Spleen (tissue), 13 donors: ENCODE measurements at places on chromosomes 3 and 15.

GRCh38 chr3:66962664-66963063, 35.4 kb upstream of the KBTBD8 start:
- no peak overlapping the region for H3K27ac ChIP-seq
- H3K36me3 ChIP-seq, result no peaks in the 10 kb centered on the region
- no peaks in the 10 kb centered on the region for H3K4me1 ChIP-seq

GRCh38 chr3:170477395-170477794, 58.7 kb downstream of the CLDN11 start:
- H3K27ac ChIP-seq, result no peak overlapping the region
- H3K27me3 ChIP-seq, result no peaks in the 10 kb centered on the region

- no peak overlapping the region for H3K27ac ChIP-seq
- no peak overlapping the region for H3K4me3 ChIP-seq
- no peak for DNase-seq
- H3K27me3 ChIP-seq, result no peaks in the 10 kb centered on the region
- no peaks in the 10 kb centered on the region for H3K36me3 ChIP-seq
- no peaks in the 10 kb centered on the region for H3K4me1 ChIP-seq
Observed at GRCh38 chr3:106617276-106617675, 748.5 kb upstream of the CBLB start.

- no peak for DNase-seq
- H3K27me3 ChIP-seq, result peaks cover 28% of the 10 kb centered on the region
- no peaks in the 10 kb centered on the region for H3K36me3 ChIP-seq
- H3K4me3 ChIP-seq, result peak overlapping the region; percentile 52
Observed at GRCh38 chr15:82571722-82572222, 31.5 kb upstream of the RPS17 start.

DNA sequence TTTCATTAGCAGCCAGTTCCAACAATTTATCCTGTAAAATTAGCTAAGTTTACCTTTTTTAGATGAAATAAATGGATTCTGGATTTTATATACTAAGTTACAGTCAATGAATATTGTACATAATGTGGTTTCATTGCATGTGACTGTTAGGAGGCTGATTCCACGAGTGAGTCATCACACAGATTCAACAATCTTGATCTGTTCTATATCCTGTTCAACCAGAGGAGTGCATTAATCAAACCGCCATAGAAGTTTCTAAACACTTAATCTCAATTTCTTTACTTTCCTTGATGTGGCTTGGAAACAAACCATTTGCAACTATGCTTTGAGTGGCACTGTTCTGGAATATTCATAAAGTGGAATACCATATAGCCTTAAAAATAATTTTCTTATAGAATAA, 15.3 kb downstream of the DNAJC13 start:
- H3K27me3 ChIP-seq, result no peaks in the 10 kb centered on the region
- no peak overlapping the region for H3K4me3 ChIP-seq
- no peak for DNase-seq
- peaks cover 30% of the 10 kb centered on the region for H3K4me1 ChIP-seq

GRCh38 chr3:46862369-46863025, 747 bp downstream of the MYL3 start:
- no peaks in the 10 kb centered on the region for H3K36me3 ChIP-seq
- peaks cover 36% of the 10 kb centered on the region for H3K4me1 ChIP-seq
- H3K4me3 ChIP-seq, result no peak overlapping the region

DNA sequence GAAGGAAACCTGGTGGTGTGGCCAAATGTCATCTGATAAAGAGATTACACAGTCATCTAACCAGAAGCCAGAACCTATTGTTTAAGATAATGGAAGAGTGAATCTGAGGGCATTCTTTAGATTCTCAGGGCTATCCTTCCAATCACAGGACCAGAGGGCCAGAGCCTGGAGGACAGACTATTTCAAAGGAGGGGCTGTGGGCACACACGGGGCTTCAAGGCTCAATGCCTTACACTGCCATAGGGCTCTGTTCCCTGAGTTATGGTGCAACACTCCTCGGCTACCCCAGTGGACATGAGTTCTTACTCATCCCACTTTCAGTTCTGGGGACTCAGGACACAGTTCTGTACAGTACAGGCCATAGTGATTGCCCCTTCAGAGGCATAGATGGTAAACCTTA, 343.9 kb upstream of the ALCAM start:
- H3K27me3 ChIP-seq, result no peaks in the 10 kb centered on the region
- no peak overlapping the region for H3K27ac ChIP-seq
- no peak overlapping the region for H3K4me3 ChIP-seq

GRCh38 chr15:49196856-49197255, 26.8 kb downstream of the GALK2 start:
- H3K27ac ChIP-seq, result no peak overlapping the region
- no peak overlapping the region for H3K4me3 ChIP-seq
- no peaks in the 10 kb centered on the region for H3K4me1 ChIP-seq
- H3K27me3 ChIP-seq, result no peaks in the 10 kb centered on the region
- H3K36me3 ChIP-seq, result peaks cover 9% of the 10 kb centered on the region

- no peaks in the 10 kb centered on the region for H3K36me3 ChIP-seq
- no peaks in the 10 kb centered on the region for H3K27me3 ChIP-seq
- H3K4me3 ChIP-seq, result no peak overlapping the region
Observed at GRCh38 chr3:167575000-167575600, 78.6 kb downstream of the WDR49 start.

DNA sequence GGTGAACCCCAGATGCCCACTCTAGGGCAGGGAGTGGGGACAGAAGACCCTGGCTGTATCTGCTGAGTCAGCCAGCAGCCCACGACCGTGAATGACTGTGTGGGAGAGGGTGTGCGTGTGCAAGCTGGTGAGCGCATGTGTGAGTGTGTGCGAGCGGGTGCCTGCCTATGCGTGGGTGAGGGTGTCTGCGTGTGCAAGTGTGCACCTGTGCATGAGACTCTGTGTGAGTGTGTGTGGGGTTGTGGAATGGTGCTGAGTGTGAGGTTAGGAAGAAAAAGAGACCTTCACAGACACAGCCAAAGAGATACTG, 149.2 kb downstream of the RAB11A start:
- H3K4me1 ChIP-seq, result no peaks in the 10 kb centered on the region
- no peak for DNase-seq
- no peak overlapping the region for H3K4me3 ChIP-seq
- no peaks in the 10 kb centered on the region for H3K27me3 ChIP-seq
- no peaks in the 10 kb centered on the region for H3K36me3 ChIP-seq
- H3K27ac ChIP-seq, result no peak overlapping the region

DNA sequence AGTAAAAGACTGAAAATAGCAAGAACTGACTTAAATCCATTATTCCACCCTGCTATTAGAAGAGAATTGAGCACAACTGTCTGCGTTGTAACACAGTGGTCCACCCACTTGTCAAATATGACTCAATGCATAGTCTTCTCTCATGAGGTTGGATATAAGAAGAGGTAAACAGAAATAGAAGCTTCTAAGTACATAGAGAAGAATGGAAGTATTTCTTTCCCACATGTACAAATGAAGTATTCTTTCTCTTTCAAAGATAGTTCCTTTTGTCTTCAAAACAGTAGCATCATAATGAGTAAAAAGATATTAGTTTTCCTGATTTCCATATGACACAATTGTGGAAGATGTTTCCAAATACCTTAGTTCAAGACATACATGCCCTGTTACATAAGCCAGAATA, 348.6 kb upstream of the CCDC54 start:
- H3K4me1 ChIP-seq, result no peaks in the 10 kb centered on the region
- H3K36me3 ChIP-seq, result no peaks in the 10 kb centered on the region
- H3K27me3 ChIP-seq, result no peaks in the 10 kb centered on the region

- H3K36me3 ChIP-seq, result no peaks in the 10 kb centered on the region
- H3K27ac ChIP-seq, result no peak overlapping the region
- H3K27me3 ChIP-seq, result no peaks in the 10 kb centered on the region
- peaks cover 50% of the 10 kb centered on the region for H3K4me1 ChIP-seq
- no peak for DNase-seq
Observed at GRCh38 chr15:78880242-78880533, 7.5 kb downstream of the MORF4L1 start.

DNA sequence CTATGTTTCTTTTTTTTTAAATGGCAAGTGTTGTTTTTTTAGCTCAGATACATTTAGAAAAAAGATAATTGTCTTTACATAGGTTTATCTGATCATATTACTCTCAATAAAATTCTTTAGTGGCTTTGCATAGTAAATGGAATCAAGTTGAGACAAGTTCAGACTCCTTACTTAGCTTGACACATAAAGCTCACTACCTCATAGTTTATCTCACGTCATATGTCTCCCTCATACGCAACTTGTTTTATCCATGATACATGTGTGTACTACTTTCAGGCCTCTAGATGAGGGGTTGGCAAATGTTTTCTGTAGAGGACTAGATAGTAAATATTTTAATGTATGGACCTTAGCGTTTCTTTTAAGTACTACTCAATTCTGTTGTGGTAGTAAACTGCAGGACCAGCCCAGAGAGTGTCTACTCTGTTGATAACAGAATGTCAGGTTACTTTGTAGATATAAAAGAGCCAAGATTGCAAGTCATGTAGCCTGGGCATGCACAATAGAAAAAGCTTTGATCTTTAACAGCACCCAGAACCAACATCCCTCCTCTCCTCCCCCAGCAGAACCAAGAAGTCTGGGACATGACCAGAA, 28.2 kb upstream of the MGA start:
- no peaks in the 10 kb centered on the region for H3K36me3 ChIP-seq
- H3K4me1 ChIP-seq, result no peaks in the 10 kb centered on the region

- H3K4me1 ChIP-seq, result peaks cover 27% of the 10 kb centered on the region
- no peak overlapping the region for H3K27ac ChIP-seq
- no peaks in the 10 kb centered on the region for H3K27me3 ChIP-seq
- DNase-seq, result no peak
- no peaks in the 10 kb centered on the region for H3K36me3 ChIP-seq
- no peak overlapping the region for H3K4me3 ChIP-seq
Observed at GRCh38 chr3:16789344-16790120, 95.2 kb upstream of the PLCL2 start.

GRCh38 chr15:80328496-80328895, 75.7 kb upstream of the ARNT2 start:
- H3K36me3 ChIP-seq, result no peaks in the 10 kb centered on the region
- no peak for DNase-seq
- H3K27ac ChIP-seq, result no peak overlapping the region
- no peaks in the 10 kb centered on the region for H3K4me1 ChIP-seq
- peaks cover 12% of the 10 kb centered on the region for H3K27me3 ChIP-seq

DNA sequence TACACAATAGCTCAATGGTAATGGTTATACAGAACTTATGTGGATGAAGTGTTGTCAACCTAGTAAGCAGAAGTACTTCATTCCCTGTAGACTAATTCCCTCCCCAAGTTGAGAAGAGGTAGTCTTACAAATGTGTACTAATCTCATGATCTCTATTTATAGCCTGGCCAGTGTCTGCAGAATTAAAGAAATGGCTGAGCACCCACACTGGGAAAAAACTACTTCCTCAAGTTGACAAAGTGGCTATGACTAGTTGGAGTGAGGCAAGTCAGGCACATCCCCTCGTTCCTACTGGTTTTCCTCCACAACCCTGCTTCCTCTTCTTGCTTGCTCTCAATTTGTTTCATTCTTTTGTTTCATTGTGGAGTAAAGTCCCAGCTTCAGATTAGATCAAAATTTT, 566.7 kb upstream of the ZNF717 start:
- H3K36me3 ChIP-seq, result no peaks in the 10 kb centered on the region
- H3K27me3 ChIP-seq, result no peaks in the 10 kb centered on the region
- no peaks in the 10 kb centered on the region for H3K4me1 ChIP-seq
- H3K27ac ChIP-seq, result no peak overlapping the region
- DNase-seq, result no peak

GRCh38 chr15:51802593-51802992, 26.9 kb upstream of the TMOD3 start:
- no peak overlapping the region for H3K4me3 ChIP-seq
- DNase-seq, result no peak
- H3K27me3 ChIP-seq, result no peaks in the 10 kb centered on the region
- peaks cover 6% of the 10 kb centered on the region for H3K4me1 ChIP-seq
- H3K27ac ChIP-seq, result no peak overlapping the region

GRCh38 chr3:37458162-37459120, 284.1 kb upstream of the LRRFIP2 start:
- H3K36me3 ChIP-seq, result no peaks in the 10 kb centered on the region
- no peak overlapping the region for H3K4me3 ChIP-seq
- H3K27ac ChIP-seq, result peak overlapping the region; percentile 50
- H3K4me1 ChIP-seq, result peaks cover 56% of the 10 kb centered on the region
- DNase-seq, result no peak

DNA sequence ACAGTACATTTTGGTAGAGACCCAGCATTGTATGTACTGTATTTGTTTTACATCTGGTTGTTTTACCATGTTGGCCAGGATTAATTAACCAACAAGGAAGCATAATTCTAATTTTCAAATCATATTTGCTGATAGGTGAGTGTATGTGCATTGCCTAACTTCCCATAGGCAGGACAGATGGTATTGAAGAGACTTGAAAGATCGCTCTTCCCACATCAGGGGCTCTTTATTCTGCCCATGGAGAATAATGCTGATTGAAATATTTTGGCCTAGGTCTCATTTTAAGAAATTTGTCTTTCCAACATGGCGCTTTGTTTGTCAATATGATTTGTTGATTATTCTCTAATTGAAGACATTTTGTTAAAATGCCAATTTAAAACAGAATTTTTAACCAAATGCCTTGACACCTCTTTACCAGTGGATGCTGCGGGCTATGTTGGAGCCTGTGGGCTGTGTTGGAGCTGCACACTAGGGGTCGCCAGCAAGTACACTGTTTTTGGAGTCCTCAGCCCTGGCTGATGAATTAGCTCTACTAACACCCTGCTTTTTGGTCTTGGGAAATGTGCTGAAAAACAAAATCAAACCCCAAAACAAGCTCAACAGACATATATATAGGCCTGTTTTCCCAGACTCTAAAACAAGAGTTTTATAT, 5.3 kb downstream of the P2RY12 start:
- H3K4me3 ChIP-seq, result no peak overlapping the region
- DNase-seq, result no peak
- no peak overlapping the region for H3K27ac ChIP-seq
- H3K27me3 ChIP-seq, result no peaks in the 10 kb centered on the region
- H3K36me3 ChIP-seq, result no peaks in the 10 kb centered on the region

DNA sequence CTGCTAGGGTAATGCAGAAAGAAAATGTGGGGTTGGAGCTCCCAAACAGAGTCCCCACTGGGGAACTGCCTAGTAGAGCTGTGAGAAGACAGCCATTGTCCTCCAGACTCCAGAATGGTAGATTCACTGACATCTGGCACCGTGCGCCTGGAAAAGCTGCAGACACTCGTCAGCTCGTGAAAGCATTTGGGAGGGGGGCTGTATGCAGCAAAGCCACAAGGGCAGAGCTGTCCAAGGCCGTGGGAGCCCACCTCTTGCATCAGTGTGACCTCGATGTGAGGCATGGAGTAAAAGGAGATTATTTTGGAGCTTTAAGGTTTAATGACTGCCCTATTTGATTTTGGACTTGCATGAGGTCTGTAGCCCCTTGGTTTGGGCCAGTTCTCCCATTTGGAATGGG, 242.9 kb downstream of the VGLL3 start:
- no peak overlapping the region for H3K27ac ChIP-seq
- no peaks in the 10 kb centered on the region for H3K27me3 ChIP-seq
- no peaks in the 10 kb centered on the region for H3K4me1 ChIP-seq
- peak; percentile 50 for DNase-seq
- H3K4me3 ChIP-seq, result no peak overlapping the region
- H3K36me3 ChIP-seq, result no peaks in the 10 kb centered on the region

DNA sequence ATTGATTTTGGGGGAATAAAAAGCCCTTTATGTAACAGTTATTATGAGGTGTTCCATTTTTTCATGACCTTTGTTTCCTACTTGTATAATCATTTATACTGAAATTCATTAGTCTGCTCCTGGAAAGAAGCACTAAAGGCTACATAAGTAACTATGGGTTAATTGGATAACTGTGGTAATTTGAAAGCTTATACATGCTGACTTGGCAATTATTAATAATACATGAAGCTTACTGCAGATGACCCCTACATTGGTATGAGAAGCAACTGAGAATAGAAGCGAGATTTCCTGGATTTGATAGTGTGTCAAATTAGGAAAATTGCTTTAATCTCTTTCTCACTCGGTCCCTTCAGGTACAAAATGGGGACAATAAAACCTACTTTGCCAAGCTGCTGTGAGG, 658.0 kb downstream of the ROBO1 start:
- H3K4me3 ChIP-seq, result no peak overlapping the region
- no peak overlapping the region for H3K27ac ChIP-seq
- no peak for DNase-seq
- no peaks in the 10 kb centered on the region for H3K4me1 ChIP-seq
- H3K36me3 ChIP-seq, result no peaks in the 10 kb centered on the region
- no peaks in the 10 kb centered on the region for H3K27me3 ChIP-seq
